ENCODE measurements at places on chromosomes 6 and 20. TPM values are rescaled to one million over a fixed set of nuclear protein-coding genes. Genes with fewer than 3 reads are reported as not detected.

Gene MYL9
- 2.0 TPM for total RNA-seq

Gene NTSR1
- total RNA-seq = not detected

Gene NR2E1
- total RNA-seq = not detected

Gene FRMD1
- 0.05 TPM for total RNA-seq

- H3K36me3 ChIP-seq = peaks cover 4% of the 10 kb centered on the region
- no peaks in the 10 kb centered on the region for H3K4me1 ChIP-seq
- no peak for DNase-seq
Observed at GRCh38 chr6:162441991-162442390, 285.6 kb downstream of the PRKN start.

- H3K4me3 ChIP-seq = no peak overlapping the region
- no peaks in the 10 kb centered on the region for H3K27me3 ChIP-seq
- no peak overlapping the region for H3K27ac ChIP-seq
- DNase-seq = no peak
Observed at GRCh38 chr6:167930295-167930694, 67.2 kb upstream of the KIF25 start.

DNA sequence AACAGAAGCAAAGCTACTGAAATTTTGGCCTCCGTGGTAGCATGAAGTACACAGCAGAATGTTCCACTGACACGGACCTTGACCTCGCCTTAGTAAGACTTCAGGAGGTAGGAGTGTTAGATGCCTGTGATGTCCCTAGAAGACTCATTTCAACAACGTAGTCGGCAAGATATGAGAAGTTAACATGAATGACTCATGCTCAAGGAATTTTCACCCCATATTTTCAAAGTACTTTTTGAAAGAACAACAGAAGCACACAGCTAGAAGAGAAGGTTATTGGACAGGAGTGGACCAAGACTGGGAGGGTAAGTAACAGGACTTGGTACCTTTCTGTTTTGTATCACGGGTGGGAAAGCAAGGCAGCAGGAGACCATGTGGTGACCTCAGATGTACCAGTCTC is 78.0 kb downstream of the DZANK1 start:
- H3K4me1 ChIP-seq = no peaks in the 10 kb centered on the region
- no peak overlapping the region for H3K4me3 ChIP-seq
- no peak overlapping the region for H3K27ac ChIP-seq
- no peak for DNase-seq
- no peaks in the 10 kb centered on the region for H3K27me3 ChIP-seq
- H3K36me3 ChIP-seq = no peaks in the 10 kb centered on the region

DNA sequence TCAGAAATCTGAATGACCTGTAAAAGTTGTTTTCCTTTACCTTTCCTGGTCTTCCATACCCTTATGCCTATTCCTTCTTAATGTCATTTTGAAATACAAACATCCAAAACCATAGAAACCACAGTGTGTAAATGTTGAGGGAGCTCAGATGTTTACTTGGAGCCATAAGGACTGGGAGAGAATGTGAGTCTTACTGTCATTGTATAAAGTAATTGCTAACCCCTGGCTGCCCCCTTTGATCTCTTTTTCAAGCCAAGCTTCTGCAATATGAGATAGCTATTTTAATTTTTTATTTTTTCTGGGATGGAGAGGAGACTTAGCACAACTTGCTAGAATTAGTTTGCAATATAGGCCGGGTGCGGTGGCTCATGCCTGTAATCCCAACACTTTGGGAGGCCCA is 124.4 kb upstream of the AKIRIN2 start:
- DNase-seq = no peak
- peaks cover 13% of the 10 kb centered on the region for H3K27me3 ChIP-seq
- H3K4me3 ChIP-seq = no peak overlapping the region
- peaks cover 14% of the 10 kb centered on the region for H3K4me1 ChIP-seq
